GM12878 (cell line): ENCODE measurements at places on chromosomes 2 and 18. TPM values are rescaled to one million over a fixed set of nuclear protein-coding genes. Genes with fewer than 3 reads are reported as not detected.

DNA sequence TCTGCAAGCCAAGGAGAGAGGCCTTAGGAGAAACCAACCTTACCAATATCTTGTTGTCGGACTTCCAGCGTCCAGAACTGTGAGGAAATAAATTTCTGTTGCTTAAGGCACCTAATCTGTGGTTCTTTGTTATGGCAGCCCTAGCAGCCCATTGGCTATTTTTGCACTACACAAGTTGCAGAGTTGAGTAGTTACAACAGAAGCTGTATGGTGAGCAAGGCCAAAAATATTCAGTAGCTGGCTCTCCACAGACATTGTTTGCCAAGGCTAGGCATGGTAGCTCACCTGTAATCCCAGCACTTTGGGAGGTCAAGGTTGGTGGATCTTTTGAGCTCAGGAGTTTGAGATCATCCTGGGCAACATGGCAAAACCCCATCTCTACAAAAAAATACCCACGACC is 27.1 kb upstream of the SCYGR1 start:
- no peaks in the 10 kb centered on the region for H3K27me3 ChIP-seq

DNA sequence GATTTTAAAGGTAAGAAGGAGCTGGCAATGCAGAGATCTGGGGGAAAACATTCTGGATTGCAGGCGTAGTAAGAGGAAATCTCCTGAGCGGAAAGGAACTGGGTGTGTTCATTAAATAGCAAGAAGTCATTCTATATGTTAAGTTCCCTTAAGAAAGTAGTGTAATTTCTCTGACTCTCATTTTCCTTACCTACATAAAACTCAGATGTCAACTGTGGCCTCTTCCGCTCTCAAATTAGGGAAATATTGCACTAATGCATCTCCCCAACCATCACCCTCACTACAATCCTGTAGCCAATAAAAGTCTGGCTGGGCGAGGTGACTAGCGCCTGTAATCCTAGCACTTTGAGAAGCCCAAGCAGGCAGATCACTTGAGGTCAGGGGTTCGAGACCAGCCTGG is 89.0 kb upstream of the CDC42EP3 start:
- no peaks in the 10 kb centered on the region for H3K27me3 ChIP-seq
- no peak overlapping the region for H3K4me3 ChIP-seq
- no peak overlapping the region for H3K27ac ChIP-seq
- DNase-seq = no peak

DNA sequence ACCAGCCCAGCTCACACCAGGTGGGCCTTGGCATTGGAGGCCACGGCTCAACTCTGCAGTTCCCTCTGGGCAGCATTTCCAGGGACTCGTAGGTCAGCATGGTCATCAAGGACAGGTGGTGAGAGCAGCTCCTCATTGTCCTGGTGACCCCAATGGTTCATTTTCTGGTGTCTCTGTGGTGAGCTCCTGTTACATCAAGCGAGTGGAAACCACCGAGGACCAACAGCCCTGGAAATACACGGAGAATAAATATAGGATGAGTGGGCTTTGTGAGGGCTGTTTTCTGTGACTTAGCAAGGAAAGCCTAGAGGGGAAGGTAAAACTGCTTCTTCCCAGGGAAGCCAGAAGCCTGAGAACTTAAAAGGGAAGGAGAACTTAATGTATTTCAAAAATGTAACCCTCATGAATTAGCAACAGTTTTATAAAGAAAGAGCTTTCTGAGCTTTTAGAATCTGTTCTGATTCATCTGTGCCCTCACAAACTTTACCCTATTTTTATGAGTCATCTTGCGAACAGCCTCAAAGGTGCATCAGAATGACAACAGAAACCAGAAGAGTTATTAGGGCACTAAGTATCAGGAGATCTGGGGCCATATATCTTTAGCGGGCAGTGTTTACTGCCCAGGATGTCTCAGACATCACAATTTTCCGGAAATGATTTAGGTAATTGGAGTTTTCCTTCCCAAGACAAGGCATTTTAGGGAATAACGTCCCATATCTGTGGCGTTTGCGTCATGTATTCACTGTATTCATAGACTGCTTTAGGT is 18.7 kb downstream of the C2orf92 start:
- H3K27ac ChIP-seq = no peak overlapping the region
- no peaks in the 10 kb centered on the region for H3K36me3 ChIP-seq
- DNase-seq = peak; percentile 30
- peaks cover 3% of the 10 kb centered on the region; the same call in 1 of the 2 replicates for H3K4me1 ChIP-seq
- no peak overlapping the region for H3K4me3 ChIP-seq

The PTRHD1 gene
- 36.6 and 39.0 TPM in 2 replicates for total RNA-seq

The CTAGE1 gene
- total RNA-seq = not detected in 2 replicates

The LOXL3 gene
- 25.1 and 29.0 TPM in 2 replicates for total RNA-seq

DNA sequence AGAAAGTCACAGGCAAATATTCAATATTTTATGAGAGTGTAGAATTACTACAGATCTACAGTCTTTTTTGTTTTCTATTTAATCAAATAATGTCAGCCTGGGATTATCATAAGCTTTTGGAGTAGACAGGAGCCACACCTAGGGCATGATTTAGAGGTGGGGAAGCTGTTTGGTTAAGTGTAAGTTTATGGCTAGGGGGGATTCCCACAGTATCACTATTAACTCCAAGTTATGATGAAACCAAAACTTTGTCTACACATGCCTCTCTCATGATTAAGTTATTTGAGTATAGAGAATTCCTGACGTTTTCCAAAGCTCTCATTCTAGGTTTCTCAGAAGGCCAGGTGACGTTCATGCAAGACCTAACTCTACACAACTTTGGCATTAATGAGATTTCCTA is 2.1 kb downstream of the SERPINB10 start:
- H3K36me3 ChIP-seq = no peaks in the 10 kb centered on the region
- H3K4me3 ChIP-seq = no peak overlapping the region
- peaks cover 4% of the 10 kb centered on the region; the same call in 1 of the 2 replicates for H3K4me1 ChIP-seq
- H3K27ac ChIP-seq = no peak overlapping the region

GRCh38 chr2:216109962-216110614 is 940 bp downstream of the XRCC5 start:
- H3K4me1 ChIP-seq = peaks cover 29% of the 10 kb centered on the region
- no peak for DNase-seq
- no peaks in the 10 kb centered on the region for H3K27me3 ChIP-seq
- H3K4me3 ChIP-seq = peak overlapping the region; percentile 94
- peak overlapping the region; percentile 99 for H3K27ac ChIP-seq

- DNase-seq = no peak
- no peaks in the 10 kb centered on the region for H3K27me3 ChIP-seq
- peaks cover 22% of the 10 kb centered on the region for H3K4me1 ChIP-seq
- H3K27ac ChIP-seq = peak overlapping the region; percentile 21; the same call in 1 of the 2 replicates
- peaks cover 6% of the 10 kb centered on the region; the same call in 1 of the 2 replicates for H3K36me3 ChIP-seq
- no peak overlapping the region for H3K4me3 ChIP-seq
Measured at GRCh38 chr2:177241711-177242120, 22.8 kb downstream of the NFE2L2 start.

The PROM2 gene
- total RNA-seq = not detected in 2 replicates

DNA sequence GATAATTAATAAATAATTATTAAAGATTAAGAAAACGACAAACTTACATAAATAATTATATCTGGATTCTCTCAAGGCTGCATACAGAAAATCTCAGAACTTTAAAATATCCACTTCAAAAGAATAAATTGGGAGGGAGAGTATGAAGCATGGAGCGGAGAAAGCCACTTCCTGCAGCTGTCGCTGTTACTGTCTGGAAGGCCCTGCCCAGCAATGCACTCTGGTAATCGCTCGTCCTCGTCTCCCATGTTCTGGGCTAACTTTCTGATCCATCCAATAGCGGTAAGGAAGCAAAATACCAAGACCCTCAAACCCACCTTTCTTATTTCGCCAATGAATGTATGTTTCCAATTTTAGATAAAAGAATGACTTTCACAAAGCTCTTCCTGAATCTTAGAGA is 26.7 kb downstream of the CYRIA start:
- no peak overlapping the region for H3K4me3 ChIP-seq
- no peak for DNase-seq
- H3K4me1 ChIP-seq = no peaks in the 10 kb centered on the region

The RELCH gene
- total RNA-seq = 20.3 and 21.3 TPM in 2 replicates
